ENCODE measurements at places on chromosomes 7 and 10.

DNA sequence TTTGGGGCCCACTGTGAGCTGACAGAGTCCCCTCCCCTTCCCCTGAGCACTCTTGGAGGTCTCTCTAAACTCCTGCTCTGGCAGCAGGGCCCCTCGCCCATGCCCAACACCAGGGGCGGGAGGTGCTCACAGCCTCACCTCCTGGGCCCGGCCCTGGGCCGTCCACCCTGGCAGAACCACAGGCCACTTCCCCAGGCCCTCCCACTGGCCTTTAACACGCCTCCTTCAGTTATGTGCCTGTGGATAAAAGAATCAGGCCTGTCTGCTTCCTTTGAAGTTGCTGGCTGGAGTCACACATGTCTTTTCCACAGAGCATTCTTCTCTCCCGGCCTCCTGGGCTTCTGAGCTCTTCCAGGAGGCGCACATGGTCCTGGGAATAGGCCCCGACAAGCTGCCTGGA is 10.2 kb downstream of the MYL10 start:
- no peak for DNase-seq

DNA sequence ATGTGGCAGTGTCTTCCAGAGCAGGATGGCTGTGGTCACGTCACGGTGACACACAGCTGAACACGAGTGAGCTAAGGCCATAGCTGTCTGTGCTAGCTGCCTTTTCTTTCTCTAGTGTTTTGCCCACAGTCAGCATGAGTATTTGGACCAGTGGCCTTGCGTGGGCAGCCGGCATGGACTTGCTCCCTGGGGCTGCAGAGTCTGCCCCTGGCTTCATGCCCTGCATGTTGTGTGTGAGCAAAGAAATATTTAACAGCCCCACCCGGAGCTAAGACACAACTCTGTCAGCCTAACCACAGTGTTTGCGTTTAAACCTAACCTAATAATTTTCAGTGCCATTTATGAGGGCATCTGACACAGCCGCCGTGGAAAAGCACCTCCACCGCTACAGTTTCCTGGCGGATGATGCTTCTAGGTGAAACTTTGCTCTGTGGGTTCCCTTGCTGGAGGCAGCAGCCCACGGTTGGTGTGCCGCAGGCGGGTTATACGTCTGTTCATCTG is 14.6 kb downstream of the CHST12 start:
- DNase-seq, result peak; percentile 29

GRCh38 chr10:73819513-73820093 is 8.2 kb upstream of the NDST2 start:
- DNase-seq, result no peak

DNA sequence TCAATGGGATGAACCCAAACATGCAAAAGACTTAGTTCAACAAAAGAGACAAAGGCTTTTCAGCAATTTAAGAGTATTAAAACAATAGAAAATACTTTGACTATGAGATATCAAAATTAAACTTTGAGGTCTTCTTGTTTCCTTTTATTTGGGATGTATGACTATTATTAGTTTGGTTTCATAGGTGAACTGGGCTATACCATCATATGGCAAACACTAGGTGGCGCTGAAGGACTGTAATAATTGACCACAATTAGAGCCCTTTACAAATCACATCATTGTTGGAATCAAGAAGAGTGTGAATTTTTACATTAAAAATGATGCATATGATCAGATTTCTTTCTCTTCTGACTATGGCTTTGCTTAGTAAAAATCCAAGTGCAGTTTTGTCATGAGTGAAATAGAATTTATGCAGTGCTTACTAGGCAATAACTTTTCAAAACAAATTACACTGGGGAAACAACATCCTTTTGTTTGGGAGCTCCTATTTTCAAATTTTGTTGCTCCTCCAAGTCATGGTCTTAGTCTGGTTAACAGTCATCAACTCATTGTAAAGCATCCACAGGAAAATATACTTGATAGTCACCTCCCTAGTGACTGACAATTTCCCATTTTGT is 14.7 kb upstream of the NXPH1 start:
- peak; percentile 54 for DNase-seq

DNA sequence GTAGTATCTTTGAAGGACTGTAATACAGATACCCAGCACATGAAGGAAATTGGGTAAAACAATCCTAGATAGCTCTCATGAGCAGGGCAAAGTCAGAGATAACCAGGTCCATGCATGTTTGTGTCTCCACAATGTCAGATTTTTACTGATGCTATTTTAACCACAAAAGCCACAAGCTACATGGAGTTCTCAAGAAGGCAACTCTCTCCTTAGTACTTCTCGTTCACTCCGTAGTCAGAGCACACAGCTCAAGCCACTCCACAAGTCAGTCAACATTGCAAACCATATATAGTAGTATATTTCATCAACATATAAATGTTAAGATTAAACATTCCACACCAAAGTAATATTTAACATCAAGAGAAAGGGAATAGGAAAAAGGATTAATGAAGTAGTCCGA is 98.0 kb upstream of the PIK3CG start:
- DNase-seq, result no peak

GRCh38 chr7:88391247-88391646 is 84.6 kb upstream of the STEAP4 start:
- no peak for DNase-seq

DNA sequence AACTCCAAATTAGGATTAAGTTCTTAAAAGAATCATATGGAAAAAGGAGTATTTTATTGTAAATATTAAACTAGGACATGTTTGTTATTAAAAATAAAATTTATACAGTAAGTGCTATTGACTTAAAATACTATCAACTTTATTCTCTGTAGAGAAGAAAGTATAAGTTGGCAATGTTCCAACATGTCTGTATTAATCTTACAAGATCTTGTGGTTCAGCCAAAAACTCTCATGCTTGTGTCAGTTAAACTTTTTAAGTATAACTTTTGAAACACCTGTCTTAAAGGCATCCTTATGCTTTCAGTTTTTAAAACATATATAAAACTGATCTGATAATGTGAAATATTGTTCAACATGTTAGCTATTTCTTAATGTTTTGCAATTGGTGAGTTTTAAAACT is 160.7 kb downstream of the ZEB1 start:
- DNase-seq, result no peak

- DNase-seq, result no peak
Observed at GRCh38 chr10:32153252-32153651, 97.0 kb upstream of the KIF5B start.

DNA sequence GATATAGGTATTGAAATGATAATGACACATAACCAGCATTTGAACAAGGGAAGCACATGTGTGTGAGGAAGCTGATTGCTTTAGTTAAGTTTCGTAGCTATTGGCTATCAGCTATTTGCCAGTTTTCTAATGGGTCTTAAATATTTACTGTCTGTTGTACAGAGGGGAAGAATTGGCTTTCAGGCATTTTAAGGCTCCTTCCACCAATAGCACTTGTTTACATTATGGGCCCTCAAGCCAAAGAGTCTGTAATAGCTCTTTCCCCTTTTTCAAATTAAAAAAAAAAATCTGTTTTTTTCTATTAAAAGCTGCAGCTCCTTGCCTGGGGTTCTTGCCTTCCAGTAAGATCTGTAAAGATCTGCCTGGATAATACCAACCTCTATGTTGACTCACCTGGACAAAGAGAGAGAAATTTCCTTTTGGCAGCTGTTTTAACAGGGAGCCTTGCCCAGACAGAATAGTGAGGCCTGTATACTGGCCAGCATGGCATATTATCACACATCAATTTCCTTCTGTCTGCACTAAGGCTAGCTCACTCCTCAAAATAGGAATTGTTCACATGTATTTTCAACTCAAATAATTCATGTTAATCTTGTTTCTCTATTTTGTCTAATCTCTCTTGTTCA is 104.7 kb upstream of the LRGUK start:
- no peak for DNase-seq

DNA sequence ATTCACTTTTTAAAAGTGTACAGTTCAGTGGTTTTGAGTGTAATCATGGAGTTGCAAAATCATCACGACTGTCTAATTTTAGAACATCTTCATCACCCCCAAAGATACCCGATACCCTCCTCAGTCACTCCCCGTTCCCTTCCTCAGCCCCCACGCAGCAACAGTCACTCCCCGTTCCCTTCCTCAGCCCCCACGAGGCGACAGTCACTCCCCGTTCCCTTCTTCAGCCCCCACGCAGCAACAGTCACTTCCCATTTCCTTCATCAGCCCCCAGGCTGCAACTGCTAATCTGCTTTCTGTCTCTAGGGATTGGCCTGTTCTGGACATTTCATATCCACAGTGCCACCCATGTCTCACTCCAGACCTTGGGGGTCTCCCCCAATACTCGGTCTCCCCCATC is 161.6 kb upstream of the PPP2R2D start:
- DNase-seq, result no peak

GRCh38 chr7:108181073-108181985 is 51.2 kb upstream of the LAMB4 start:
- no peak for DNase-seq

- peak; percentile 84 for DNase-seq
Observed at GRCh38 chr7:105677817-105678573, 96.7 kb upstream of the EFCAB10 start.

DNA sequence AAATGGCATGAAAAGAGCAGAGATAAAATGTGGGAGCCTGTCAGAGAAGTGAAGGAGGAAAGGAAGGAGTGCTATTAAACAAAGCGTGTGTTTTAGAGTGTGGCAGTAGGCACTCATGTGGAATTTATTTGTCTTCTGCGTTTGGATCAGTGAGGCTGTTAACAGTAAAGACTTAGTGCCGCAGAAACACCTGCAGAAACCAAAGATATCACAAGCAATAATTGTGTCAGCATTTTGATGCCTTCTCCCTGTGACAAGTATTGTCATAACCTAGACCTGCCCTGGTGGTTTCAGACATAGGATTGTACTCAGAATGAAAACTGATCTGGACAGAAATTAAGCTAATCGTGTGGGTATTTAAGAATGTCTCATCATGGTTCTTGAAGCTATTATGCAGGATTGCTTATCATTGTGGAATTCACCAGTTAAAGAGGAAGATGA is 191.0 kb downstream of the CAMK1D start:
- no peak for DNase-seq

GRCh38 chr10:50506861-50507573 is 116.7 kb downstream of the SGMS1 start:
- no peak for DNase-seq

DNA sequence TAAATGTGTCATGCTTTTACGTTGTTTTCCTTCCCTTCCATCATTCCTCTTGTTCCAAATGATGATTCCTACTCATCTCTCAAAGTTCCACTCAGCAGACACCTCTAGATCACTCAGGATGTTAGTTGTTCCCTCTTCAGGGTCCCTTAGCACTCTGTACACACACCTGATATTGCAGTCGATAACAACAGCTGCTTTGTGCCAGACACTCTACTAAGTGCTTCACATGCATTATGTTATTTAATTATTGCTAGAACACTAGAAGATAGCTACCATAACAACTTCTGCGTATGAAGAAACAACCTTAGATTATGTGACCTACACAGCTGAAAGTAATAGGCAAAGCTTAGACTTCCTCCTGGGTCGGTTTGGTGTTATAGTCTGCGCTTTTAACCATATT is 29.6 kb downstream of the PCBD1 start:
- no peak for DNase-seq
